ENCODE measurements at places on chromosomes 16 and 17.

- no peak for DNase-seq
Observed at GRCh38 chr16:59854846-59855439, 1120.8 kb upstream of the GOT2 start.

GRCh38 chr17:38942696-38943334 is 17.4 kb downstream of the LASP1NB start:
- DNase-seq, result no peak

DNA sequence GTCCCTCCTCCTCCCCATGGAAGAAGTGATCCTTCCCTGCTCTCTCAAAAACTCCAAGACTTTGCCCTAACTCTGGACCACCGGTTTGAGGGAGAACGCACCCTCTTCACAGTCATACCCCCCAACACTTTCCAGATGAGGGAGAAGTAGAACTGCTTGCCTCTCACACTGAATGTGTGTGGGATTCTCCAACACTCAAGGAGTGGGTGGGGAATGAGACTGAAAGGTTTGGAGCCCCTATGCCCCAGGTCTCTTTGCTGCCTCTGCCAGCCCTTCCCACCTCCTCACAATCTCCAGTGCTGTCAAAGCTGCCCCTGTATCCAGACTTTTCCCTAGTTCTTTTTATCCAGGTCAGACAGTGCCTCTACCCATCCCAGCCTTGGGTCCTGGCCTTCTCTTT is 11.4 kb downstream of the HOXB4 start:
- no peak for DNase-seq

DNA sequence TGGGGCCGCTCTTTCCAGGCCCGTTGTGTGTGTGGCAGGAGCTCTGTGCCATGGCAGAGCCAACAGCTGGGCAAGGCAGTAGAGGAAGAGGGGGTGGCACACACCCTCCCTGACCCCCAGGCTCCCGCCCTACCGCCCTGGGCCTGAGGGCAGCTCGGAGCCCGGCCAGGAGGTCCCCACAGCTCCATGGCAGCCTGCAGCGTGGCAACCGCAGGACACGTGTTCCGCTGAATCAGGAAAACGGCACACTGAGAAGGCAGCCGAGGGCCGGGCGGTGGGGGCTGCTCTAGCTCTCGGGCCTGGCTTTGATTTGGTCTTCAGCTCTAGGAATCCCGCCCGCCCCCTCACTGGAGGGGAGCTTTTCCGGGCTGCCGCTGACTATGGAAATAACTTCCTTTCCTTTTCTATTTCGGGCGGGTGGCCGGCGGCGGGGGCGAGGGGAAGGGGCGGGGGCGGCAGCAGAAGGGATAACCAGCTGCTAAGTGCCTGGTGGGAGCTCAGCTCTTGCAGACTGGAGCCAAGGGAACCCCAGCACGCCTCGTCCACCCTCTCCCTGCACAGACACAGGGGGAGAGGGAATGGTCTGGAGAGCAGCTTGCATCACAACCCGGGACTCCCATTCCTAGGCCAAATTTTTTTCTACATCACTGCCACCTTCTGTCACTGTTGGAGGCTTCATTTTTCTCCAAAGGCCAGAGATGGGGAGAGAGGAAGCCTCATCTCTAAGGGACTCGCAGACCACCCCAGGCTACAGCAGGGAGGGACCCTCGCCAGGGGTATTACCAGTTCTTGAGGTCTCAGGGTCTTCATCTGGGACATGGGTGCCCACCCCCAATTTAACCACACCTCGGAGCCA is 24.8 kb upstream of the MRPS23 start:
- DNase-seq, result peak; percentile 68

GRCh38 chr16:3094289-3095027 is 4.6 kb downstream of the ZSCAN10 start:
- no peak for DNase-seq

- DNase-seq, result no peak
Observed at GRCh38 chr16:81158964-81159363, 62.8 kb upstream of the GCSH start.

Measured in C1 segment of cervical spinal cord (tissue), 14 donors.